ENCODE measurements at places on chromosomes 5 and 9.

DNA sequence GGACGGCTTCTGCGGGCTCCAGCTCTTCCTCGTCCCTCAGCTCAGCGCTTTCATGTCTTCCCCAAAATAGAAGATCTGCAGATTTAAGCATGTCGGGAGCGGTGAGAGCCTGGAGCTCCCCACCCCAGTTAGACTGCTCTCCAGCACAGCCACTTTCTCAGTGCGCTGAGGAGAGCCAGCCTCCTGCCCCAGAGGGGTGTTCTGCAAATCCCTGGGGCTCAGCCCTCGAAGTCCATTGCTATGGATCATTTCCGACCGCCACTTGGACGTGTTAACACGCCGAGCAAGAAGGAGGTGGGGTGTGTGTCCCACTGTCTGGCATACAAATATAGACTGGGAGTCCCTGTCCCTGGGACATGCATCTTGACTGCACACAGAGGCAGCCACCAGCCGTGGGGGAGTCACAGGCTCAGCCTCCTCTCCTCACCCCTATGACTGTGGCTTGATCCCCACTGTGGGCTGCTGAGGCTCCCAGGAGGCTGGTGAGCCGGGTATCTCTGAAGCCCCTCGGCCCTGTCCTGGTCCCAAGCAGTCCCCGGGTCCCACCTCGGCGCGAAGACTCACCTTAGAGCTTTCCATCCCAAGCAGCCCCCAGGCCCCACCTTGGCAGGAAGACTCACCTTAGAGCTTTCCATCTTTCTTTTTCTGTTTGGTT, 30.0 kb upstream of the RNF130 start:
- DNase-seq = no peak

DNA sequence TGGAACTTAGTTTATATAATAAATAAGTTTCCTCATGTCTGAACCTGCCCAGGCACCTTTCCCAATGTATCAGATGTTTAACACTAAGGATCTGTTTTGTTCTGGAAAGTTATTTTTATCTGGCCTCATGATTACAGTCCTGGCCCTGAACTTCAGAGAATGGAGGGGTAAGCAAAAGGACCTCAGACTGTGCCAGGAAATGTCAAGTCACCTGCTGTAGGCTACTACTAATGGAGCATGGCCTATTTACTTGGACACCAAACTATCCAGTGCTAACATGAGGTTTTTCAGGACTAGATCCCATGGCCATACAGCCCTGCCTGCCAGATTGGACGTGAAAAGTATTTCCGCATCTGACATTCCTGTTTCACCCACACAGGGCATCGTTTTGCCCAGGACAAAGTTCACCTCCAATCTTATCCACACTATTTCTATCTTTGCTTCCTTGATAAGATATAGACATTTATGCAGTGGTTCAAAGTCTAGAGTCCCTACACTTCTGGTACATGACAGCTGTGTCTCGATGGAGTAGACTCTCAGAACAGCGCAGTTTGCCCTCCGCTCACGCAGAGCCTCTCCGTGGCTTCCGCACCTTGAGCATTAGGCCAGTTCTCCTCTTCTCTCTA, at the start of gene BTNL8:
Gene BTNL8 (plus strand): TSS at position 539 of the 626 bp plus-strand sequence. CDS start 152 bp downstream, outside the sequence.
- DNase-seq = no peak

GRCh38 chr9:87512311-87512710, 14.6 kb downstream of the DAPK1 start:
- no peak for DNase-seq

GRCh38 chr5:6710551-6711318, 2.5 kb upstream of the TENT4A start:
- DNase-seq = no peak

- DNase-seq = no peak
These were observed 7.7 kb downstream of the CENPK start for GRCh38 chr5:65555287-65555686.
